ENCODE measurements at places on chromosomes 7 and 10. TPM values are rescaled to one million over a fixed set of nuclear protein-coding genes. Genes with fewer than 3 reads are reported as not detected.

Gene VWA2
- total RNA-seq = not detected

Gene H2BK1
- total RNA-seq = not detected

Gene UBE2D4
- total RNA-seq = 10.6 TPM

Gene GJC3
- not detected for total RNA-seq

Gene CDHR3
- total RNA-seq = 10.2 TPM

Gene EIF5AL1
- 2.0 TPM for total RNA-seq

Gene SPOCK2
- total RNA-seq = 329 TPM

Gene PPP1R9A
- total RNA-seq = 2.0 TPM

Gene SLC26A3
- total RNA-seq = not detected

Gene GPNMB
- total RNA-seq = not detected

Gene PVRIG
- 45.6 TPM for total RNA-seq

Gene MYO1G
- total RNA-seq = 371 TPM

Gene TET1
- total RNA-seq = 5.9 TPM

Gene DPP6
- total RNA-seq = not detected

Gene GNG11
- 0.57 TPM for total RNA-seq

Gene MSS51
- total RNA-seq = 4.5 TPM

Gene SAMD8
- 29.6 TPM for total RNA-seq

Gene CHAT
- total RNA-seq = not detected

Gene MAPK8
- total RNA-seq = 40.8 TPM

Gene AIMP2
- total RNA-seq = 7.2 TPM

Gene TRIM74
- total RNA-seq = 2.3 TPM

All from natural killer cell (primary cell).